ENCODE measurements at places on chromosomes 13 and 19.

DNA sequence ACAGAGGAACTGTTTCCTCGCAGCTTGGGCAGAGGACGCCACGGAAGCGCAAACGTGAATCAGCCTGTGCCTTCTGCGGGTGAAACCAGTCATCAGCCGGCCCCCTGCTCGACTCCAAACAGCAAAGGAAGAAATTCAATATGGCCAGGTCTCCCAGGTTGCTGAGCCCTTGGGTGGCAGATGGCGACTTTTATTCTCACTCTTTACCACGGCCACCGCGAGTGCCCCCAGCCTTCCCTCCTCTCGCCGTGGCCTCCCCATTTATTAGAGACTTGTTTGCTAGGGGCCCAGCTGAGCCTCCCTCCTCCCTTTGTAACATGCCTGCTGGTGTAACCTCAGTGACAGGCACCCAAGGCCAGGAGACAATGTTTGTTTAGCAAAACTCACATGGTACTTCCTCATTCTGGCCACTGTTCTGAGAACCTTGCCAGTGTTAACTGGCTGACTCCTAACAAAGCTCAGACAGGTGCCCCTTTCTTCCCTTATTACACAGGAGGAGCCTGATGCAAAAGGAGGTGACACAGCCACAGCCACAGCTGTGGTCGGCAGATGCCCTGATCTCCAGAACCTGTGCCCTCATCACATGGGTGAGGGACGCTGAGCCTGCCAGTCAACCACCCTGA, 5.8 kb downstream of the RAB20 start:
- peak; percentile 83 for DNase-seq

- DNase-seq: no peak
These were observed 74.4 kb downstream of the LHFPL6 start for GRCh38 chr13:39528661-39528980.

GRCh38 chr19:55112777-55113569, 4.5 kb downstream of the PPP1R12C start:
- DNase-seq: no peak

DNA sequence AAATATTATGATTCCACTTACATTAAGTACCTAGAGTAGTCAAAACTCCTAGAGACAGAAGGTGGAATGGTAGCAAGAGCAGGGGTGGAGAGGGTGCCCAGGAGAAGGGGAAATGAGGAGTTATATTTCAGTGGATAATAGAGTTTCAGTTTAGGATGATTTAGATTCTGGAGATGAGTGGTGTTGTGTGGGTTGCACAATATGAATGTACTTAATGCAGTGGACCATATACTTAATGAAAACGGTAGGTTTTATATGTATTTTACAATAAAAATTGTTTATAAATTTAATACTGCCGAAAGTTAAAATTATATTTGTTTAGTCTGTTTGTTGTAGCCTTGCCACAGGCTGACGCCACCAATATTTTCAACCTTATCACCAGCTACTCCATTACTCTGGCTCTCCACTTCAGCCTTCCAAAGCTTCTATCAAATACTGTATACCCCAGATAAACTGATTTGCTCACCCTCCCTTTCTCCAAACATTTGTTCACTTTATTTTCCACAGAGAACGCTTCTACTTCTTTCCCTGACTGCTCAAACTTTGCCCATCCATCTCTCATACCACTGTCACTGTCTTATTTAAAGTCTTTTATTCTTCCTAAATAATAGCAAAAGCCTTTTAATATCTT, 1.4 kb upstream of the RBM26 start:
- no peak for DNase-seq

DNA sequence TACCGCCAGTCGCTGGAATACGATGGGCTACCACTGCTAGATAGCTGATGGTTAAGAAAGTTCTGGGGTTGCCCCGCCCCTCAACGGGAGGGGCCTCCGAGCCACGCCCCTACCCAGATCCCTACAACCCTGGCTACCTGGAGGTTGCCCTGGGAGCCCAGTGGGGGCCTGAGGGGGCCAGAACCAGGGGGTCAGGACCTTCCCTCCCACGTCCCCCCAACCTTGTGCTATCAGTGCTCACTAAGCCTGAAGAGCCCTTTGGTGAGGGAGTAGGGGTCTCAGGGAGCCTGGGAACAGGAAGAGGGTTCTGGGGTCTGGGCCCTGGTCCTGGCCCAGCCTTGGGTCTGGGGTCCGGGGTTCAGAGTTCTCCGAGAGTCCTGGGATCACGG, 8.9 kb downstream of the OCEL1 start:
- DNase-seq: peak; percentile 31

DNA sequence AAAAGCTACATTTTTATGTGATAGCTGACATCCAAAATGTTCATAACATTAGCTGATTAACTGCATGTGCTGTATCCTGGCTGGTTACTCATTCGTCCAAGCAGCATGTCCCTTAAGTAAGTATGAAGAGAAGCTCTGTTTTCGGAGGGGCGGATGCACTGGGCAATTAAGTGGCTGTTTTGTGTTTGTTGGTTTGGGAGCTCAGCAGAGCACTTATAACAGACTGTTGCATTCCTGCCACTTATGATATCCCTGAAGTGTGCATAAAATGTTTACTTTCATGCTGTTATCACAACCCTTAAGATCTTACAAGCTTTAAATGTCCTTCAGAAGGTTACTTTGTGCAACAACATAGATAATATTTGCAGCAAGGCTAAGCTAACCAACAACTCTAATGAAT, 264.1 kb downstream of the NALCN start:
- no peak for DNase-seq

GRCh38 chr13:112105244-112105681, 38.3 kb downstream of the SOX1 start:
- no peak for DNase-seq

DNA sequence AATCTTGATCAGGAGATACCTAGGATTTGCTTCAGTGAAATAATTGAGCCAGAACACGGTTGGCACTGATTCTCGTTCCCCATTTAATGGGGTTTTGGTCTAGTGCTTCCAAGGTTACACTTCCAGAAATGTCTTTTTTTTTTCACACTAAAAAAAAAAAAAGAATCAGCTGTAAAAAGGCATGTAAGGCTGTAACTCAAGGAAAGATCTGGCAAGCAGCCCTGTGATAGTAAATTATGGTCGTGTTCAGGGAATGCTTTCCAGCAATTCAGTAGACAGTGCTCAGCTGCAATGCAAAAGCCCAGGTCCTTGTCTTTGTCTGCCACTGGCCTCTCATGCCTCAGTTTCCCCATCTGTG, 27.2 kb upstream of the NDUFS7 start:
- DNase-seq: no peak

DNA sequence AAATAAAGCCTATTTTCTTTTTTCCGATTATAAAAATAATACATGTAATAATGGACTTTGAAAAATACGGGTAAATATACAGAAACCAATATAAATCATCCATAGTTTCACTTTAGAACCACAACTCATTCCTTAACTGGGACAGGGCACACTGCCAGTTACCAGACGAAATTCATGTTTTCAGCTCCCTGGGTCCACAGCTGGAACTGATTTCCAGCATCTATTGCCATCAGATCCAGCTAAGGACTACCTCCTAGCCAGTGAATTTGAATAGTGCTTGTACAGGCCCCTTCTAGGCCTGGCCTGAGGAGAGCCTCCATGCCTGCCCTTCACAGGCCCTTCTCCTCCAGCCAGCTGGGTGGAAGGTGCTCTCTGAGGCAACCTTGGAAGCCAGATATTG, 30.0 kb upstream of the ATP12A start:
- no peak for DNase-seq

- DNase-seq: no peak
These were observed 12.6 kb upstream of the MAB21L1 start for GRCh38 chr13:35489050-35489449.

DNA sequence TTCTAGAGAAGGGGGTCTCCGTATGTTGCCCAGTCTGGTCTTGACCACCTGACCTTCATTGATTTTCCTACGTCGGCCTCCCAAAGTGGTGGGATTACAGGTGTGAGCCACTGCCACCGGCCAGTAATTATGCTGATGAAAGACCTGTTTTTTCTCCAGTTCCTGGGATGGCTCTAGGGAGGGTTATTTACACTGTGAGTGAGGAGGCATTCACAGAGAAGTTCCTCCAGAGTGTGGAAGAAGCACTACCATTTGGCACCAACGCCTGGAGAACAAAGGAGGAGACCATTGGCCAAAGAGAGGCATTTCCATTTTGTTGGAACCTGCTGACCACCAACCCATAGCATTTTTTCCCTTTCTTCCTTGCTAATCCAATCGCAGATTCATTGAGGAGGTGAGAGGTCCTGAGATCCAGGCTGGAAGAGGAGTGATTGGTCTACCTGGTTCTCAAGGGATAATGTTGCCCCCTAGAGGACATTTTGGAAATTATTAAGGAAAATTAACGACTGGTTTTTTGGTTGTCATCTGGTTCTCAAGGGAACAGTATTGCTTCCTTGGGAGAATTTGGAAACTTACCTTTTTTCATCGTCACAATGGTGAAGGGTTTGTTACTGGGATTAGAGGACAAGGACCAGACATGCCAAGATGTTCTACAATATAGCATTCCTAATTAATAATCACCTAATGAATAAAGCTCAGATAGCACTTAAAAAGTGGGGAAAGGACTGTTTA, 5.5 kb upstream of the SAE1 start:
- DNase-seq: peak; percentile 63

GRCh38 chr19:16739546-16739945, 19.9 kb downstream of the NWD1 start:
- DNase-seq: no peak

DNA sequence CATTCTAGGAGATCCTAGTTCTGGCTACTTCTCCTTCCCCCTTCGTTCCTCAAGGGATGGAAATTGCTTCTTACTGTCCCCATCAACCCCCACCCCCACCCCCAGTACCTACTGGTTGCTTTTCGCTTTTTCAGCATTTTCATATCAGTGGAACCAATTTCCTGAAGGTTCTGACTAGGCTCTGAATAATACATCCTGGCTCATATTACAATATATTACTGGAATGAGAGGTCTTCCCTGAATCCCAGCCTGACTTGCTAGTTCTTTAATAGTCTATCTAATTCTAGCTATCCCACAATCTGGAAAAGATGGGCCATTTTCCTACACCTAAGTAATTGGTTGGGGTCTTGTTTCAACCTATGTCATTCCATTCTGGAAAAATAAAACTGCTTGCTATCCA, 207.4 kb downstream of the COG6 start:
- no peak for DNase-seq

DNA sequence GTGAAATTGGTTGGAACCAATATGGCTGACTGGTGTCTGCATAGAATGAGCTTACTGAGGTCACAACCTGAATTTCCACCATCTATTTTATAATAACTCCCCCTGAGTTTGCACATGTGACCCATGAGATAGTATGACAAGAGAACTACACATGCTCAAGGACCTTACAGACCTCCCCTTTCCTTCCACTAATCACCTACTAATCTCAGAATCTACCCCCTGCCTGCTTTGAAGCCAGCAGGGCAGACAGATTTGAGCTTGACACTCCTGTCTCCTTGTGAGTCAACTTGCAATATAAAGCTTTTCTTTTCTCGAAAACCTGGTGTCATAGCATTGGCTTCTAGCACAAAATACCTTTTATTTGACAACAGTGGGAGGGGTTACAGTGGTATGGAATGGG, 248.4 kb downstream of the RFC3 start:
- no peak for DNase-seq

- DNase-seq: no peak
These were observed 1122.8 kb upstream of the ATXN8OS start for GRCh38 chr13:68984688-68985319.

DNA sequence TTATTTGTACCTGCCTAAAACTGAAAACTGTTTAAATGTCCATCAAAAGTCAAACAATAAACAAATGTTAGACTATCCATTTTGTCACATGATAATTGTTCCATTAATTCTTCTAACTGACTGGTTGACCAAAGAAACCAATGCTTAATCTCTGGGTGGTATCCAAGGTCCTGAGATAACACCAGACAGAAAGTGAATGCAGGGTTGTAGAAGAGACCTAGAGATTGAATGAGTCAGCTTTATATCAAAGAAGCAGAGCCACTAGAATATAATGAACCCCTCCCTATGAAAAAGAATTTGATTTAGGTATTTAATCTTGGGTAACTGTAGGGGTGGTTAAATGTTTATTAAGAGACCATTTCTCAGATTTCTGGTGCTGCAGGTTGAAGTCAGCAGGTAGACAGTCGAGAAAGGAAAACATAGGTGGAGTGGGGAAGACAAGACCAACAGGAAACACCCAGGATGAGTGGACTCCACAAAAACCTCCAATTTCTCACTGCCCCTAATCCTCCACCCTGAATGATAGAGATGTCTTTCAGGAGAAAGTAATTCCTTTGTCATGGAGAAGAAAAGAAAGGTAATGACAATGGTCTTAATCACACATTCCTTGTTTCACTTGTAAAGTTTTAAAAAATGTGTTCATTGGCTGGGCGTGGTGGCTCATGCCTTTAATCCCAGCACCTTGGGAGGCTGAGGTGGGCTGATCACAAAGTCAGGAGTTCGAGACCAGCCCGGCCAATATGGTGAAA, 536.4 kb downstream of the IRS2 start:
- no peak for DNase-seq

GRCh38 chr19:18999896-19000620, 33.3 kb downstream of the SUGP2 start:
- peak; percentile 9 for DNase-seq

DNA sequence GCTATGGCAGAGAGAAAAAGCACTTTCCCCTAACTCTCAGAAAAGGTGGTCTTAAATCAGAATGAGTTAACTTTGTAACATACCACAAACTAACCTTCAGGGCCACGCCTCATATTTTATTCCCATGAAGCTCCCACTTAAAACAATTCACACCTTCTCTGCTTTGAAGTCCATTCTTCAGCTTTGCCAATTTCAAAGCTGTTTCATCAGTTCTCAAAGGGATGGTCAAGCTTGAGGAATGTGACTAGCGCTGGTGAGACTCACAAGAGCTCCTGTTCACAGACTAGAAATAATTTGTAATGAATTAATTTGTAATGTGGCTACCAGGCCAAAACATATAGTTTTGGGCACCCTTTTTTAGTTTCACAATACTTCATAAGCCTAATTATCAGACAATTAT, 68.2 kb downstream of the STK24 start:
- no peak for DNase-seq

DNA sequence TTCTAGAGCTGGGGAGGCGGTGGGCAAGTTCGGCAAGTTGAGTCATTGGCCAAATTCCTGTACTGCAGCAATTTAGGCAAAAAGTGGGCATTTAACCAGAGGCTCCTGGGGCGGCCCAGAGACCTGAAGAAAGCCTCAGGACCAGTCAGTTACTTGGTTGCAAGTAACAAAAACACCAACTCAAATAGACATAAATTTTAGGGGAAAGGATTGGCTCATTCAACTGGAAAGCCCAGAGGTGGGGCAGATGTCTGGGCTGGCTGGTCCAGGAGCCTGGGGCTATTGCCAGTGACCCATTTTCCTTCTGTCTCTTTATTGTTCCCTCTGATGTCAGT, 97.1 kb downstream of the SIPA1L3 start:
- DNase-seq: no peak

GRCh38 chr13:51326777-51327176, 12.7 kb upstream of the SERPINE3 start:
- no peak for DNase-seq

- DNase-seq: no peak
These were observed 15.0 kb downstream of the ZSCAN5A start for GRCh38 chr19:56299688-56300087.
